Inflammatory macrophage treated with lipopolysaccharide for 4 hours (primary cell): ENCODE measurements at places on chromosomes 5 and 9.

DNA sequence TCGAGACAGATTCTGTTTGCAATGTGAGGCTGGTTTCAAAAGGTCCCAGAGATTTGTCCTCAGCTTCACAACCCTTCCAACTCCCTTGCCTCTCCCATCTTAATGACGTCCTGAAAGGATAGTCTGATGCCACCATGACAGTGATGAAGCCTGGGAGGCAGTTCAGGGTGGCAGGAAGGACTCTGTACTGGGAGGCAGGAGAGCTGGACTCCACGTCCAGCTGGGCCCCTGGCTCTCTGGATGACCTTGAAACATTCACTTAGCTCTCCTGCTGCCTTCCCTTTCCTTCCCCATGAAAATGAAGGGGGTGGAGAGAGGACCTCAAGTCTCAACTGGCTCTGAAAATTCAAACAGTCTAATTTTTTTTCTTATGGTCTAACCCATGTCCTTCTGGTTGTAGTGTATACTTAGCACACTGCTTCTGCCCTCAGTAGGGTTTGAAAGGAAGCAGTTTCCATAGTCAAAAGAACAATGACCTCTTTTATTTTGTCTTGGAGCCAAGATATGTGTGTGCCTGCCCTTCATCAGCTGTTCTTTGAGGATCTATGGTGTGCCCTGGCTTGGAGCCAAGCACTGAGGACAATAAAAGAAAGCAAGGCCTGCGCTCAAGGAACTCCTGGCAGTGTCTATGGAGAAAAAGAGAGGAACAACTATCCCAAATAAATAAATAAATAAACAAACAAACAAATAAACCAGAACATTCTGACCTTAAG lies 188.3 kb downstream of the GRIA1 start:
- DNase-seq = no peak

- no peak for DNase-seq
These were observed 41.6 kb upstream of the SLC36A2 start for GRCh38 chr5:151388960-151389359.

DNA sequence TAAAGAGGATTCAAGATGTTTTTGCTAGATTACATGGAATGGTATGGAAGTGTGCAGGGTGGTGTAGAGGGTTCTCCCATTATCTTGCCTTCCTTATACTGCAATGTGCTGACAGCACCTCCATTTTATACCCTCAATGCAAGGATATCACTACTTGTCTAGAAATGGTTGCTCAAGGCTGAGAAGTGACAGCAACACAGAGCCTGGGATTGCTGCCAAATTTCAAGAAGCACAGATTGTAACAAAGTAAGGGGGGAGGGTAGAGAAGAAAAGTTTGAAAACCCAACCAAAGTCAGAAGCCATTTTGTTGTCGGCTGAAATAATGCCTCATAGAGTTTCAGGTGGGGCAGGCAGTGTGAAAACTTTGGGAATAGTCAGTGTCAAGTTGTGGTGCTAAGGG lies 29.8 kb downstream of the PCDHAC2 start:
- DNase-seq = no peak

DNA sequence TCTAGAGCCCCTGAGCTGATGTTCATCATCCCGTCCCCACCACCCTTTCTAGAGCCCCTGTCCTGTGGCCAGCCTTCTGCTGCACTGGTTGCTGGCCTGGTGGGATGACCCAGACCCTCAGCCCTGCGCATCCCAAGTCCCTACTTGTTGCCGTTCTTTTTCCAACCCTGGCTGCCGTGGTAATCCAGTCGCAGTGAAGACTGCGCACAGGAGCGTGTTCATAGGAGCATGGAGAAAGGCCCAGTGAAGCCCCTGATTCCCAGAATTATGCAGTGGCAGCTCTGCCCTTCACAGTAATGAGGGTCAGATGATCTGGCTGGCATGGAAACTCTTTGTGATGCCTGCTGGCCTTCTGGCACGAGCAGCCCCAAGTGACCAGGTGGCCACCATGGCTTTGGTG lies 183.3 kb downstream of the CACNA1B start:
- DNase-seq = no peak

- DNase-seq = no peak
These were observed 1698.8 kb upstream of the CDH9 start for GRCh38 chr5:28737222-28737621.

DNA sequence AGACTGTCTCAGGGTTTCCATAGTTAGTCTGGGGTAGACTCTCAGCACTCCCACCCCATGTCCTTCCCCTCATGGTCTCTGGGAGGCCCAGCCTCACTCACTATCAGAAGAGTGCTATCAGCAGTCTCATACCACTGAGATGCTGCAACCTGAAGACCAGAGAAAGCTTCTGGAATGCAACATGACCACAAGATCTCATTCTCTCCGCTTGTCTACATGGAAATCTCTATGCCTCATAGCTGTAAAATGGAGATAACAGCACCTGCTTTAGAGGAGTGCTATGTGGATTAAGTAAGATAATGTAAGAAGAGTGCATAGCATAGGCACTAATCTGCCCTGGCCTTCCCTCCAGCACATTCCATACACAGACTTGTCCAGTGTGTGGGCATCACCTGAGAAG lies 47.0 kb upstream of the ZNF169 start:
- no peak for DNase-seq

DNA sequence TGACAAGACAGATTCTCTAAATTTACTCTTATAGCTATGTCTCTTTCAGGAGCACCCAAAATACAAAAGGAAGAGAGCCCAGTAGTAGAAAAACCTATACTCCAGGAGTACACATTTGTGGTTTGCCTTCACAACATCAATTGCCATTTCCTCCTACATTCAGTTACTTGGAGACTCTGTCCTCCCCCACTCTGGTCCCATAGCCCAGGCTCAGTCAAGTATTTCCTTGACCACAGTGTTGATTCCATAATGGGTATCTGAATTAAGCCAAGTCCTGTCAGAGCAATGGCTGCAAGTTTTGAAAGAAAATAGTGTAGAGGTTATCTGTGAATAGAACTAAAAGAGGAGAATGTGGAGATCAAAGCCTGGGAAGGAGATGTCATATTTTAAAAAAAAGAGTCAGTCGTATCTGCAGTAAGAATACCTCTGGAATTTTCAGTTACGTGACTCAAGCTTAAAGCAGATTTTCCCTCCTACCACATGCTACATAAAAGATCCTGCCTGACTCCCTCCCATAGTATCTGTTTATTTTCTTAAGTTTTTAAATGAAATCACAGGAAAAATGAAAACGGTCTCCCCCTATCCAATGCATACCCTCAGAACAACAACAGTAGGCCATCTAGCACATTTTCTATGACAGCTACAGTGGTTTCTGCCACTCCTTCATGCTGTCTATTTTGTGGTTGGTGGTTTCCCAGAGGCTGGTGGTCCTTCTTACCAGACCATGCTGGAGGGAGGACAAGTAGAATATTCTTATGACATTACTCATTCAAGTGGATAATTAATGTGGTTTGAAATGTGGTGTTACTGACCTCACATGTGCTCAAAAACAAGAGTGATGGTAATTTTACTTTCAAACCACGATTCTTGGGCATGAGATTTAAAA lies 249.7 kb upstream of the TMEM161B start:
- no peak for DNase-seq

- DNase-seq = peak; percentile 67
These were observed 163.2 kb downstream of the RFK start for GRCh38 chr9:76231001-76231400.

GRCh38 chr5:65926893-65927292 lies 518 bp downstream of the ERBIN start:
- DNase-seq = peak; percentile 29

- DNase-seq = no peak
These were observed 551.8 kb upstream of the TYRP1 start for GRCh38 chr9:12141422-12141821.

DNA sequence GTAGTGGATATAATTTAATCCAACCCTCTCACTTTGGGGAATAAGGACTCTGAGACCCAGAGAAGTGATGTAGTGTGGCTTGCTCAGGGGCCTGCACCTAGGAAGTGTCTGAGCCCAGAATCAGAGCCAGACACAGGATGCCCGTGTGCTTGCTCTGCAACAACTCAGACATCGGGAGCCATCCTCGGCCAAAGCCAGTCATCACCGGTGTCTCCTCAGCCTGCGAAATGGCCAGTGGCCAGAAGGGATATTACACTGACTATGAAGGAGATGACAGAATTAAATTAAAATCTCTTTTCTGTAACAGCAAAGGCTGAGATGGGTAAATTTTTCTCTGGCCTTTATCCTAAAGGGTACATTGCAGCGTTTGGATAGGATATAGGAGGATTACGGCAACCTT lies 102.9 kb downstream of the MARCHF11 start:
- DNase-seq = no peak

GRCh38 chr5:170238456-170239196 lies 5.8 kb downstream of the C5orf58 start:
- DNase-seq = no peak

DNA sequence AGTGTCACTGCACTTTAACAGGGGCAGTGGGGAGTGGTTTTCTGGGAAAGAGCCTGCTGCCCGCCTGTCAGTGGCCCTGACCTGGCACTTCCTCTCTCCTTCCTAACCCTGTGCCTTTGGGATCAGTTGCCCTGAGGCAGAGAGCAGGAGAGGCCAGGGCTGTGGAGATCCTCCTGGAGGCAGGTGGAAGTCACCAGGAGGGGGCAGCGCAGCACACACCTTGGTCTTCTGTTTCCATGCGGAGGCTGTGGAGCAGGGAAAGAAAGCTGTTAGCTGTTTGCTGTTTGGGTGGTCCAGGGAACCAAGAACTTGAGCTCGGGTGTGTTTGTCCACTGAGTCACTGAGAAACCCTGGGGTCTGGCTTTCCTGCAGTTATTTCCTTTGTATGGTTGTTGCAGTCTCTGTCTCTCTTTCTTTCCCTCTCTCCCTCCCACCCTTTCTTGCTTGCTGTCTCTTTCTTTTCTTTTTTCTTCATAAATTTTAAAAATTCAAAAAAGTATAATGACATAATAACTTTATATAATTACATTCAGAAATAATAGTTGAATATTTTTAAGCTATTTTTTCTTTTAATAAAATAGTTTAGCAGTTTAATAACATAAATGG lies 28.1 kb downstream of the NTRK2 start:
- DNase-seq = peak; percentile 15

DNA sequence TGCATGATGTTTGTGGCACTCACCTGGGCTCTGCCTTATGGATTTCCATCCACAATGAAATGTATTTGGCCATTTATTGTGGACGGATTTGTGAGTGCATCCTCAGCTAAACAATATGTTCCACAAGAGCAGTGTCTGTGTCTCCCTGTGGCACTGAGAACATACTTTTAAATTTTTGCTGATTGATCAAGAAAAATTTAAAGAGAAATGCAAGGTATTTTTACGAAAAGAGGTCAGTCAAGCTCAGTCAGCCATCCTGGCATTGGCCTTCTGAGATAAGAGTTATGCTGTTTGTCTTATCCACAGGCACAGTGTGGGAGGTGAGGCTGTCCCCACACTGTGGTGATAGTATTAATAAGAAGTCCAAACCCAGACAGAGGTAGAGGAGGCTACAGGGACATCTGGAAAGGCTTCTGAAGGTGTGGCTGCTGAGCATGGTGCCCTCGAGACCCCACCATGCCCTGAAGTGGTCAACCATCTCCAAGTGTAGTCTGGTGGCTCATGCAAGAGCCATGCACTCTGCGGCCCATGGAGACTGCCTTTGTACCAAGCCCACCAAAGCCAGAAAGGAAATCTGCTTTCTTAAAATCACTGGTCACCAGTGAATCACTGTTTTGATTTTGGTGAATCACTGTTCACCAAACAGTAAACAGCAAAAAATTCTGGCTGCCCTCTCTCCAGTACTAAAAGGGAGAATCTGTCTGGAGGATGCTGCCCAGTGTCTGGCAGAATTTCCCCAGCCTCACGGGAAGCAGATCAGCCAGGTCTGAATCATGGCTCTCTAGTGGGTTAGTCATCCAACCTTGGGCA lies 28.8 kb downstream of the SPOCK1 start:
- DNase-seq = peak; percentile 1

DNA sequence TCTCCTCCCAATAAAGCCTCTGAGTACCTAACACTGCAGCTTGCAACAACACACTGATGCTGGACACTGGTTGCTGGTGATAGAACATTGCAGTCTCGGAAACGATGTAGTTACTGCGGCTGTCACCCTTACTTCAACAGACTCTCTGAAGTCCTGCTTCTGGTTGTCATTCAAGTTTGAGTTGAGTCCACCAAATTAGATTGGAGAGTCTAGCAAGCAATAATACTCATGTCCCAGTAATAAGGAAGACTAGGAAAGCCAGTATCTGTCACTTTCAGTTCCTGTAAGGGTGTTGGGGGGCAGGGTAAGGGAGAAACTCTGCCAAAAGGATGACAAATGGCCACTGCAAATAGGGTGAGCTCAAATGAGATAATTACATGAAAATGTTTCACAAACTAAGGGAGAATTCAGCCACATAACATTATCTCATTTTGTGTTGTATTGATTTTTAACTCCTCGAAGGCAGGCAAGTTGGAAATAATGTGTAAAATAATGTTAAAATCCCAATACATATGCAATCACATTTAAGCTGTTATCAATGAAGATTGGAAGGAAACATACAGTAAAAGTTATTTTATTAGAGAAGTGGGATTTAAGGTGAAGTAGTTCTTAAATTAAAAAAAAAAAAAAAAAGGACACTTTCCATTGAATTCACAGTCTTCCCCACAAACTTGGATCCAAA lies 849 bp upstream of the IFT74 start:
- peak; percentile 91 for DNase-seq

DNA sequence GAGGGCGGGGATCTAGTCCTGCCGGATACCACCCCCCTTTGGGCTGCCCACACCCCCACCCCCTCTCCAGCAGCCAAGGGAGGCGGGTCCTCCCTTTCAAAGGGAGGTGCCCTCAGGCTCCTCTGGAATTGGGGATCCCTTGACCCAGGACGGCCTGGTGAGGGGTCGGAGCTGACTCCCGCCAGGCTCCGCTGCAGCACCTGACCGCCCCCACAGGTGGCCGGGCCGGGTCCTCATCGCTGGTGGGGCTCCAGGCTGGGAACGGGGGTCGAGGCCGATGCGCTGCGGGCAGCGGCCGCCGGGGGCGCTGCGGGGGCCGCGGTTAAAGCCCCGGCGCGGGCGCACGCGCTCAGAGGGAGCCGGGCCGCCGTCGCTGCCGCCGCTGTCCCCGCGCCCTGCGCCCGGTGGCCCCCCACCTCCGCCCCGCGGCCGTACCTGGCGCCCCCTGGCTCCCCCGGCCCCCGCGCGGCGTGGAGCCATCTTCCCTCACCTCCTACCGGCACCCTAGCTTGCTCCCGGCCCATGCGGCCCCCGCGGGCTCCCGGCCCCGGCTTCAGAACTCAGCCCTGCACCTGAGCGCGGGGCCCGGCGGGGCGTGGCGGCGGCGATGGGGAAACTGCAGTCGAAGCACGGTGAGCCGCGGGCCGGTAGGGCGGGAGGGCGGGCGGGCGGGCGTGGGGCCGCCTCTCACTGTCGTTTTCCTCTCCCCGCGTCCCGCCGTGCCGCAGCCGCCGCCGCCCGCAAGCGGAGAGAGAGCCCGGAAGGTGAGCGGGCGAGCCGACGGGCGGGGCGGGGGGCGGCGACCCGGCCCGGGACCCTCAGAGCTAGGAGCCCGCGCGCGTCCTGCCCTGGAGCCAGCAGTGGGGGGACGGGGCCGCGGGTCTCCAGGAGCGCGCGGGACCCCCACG lies at the start of gene NKD2:
Gene NKD2 (plus strand): TSS at position 352 of the 908 bp plus-strand sequence. CDS start 256 bp downstream, at position 608.
- no peak for DNase-seq

DNA sequence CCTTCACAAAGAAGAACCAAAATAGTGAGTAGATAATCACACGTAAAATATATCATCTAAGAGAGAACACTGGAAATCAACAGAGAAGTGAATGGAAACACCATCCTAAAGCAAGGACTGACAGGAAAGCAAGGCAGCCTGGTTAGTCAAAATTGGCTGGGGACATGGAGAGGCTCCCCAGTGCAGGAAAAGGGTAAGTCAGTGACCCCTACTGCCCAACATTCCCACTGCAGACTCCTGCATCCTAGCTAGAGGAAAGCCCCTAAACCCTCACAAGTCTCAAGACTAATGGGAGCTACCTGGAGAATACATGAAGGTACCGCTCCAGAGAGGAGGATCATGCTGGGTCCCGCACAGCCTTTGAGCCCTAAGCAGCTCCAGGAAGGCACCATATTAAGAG lies 60.1 kb downstream of the ZDHHC21 start:
- no peak for DNase-seq
